NCI-H524 treated with DMSO at 0.1 percent for 48 hours (cell line): ENCODE measurements at places on chromosomes 3 and 15.

DNA sequence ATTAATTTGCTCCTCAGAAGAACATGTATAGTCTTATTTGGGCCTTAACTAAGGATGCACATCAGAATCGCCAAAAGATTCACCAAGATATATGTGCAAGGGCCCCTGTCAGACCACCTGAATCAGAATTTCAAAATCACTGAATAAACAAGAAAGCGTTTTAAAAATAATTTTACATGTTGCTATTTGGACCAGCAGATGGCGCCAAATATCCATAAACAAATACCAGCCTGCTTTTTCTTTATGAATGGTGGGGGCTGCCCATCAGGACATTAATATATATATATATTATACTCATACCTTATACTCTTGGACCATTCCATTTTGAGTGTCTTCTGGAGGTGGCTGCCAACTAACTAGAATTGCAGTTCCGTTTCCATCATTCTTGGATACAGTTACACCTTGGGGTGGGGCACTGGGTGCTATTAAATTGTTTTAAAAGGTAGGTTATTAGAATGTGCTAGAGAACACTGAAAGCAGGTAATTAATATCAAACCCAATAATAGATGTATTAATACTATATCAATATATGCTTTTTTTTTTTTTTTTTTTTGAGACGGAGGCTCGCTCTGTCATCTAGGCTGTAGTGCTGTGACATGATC lies 1108.3 kb downstream of the ROBO1 start:
- DNase-seq = no peak

- DNase-seq = no peak
These were observed 89.2 kb downstream of the MYO5A start for GRCh38 chr15:52439470-52439869.

GRCh38 chr3:160684368-160684740 lies 7.4 kb downstream of the ARL14 start:
- DNase-seq = no peak

- DNase-seq = no peak
These were observed 29.3 kb upstream of the UBE2E1 start for GRCh38 chr3:23776352-23776891.

- no peak for DNase-seq
These were observed 1.4 kb downstream of the ATOSA start for GRCh38 chr15:52677593-52678467.

- DNase-seq = no peak
These were observed 272.2 kb upstream of the CHRNA7 start for GRCh38 chr15:31758126-31758525.

DNA sequence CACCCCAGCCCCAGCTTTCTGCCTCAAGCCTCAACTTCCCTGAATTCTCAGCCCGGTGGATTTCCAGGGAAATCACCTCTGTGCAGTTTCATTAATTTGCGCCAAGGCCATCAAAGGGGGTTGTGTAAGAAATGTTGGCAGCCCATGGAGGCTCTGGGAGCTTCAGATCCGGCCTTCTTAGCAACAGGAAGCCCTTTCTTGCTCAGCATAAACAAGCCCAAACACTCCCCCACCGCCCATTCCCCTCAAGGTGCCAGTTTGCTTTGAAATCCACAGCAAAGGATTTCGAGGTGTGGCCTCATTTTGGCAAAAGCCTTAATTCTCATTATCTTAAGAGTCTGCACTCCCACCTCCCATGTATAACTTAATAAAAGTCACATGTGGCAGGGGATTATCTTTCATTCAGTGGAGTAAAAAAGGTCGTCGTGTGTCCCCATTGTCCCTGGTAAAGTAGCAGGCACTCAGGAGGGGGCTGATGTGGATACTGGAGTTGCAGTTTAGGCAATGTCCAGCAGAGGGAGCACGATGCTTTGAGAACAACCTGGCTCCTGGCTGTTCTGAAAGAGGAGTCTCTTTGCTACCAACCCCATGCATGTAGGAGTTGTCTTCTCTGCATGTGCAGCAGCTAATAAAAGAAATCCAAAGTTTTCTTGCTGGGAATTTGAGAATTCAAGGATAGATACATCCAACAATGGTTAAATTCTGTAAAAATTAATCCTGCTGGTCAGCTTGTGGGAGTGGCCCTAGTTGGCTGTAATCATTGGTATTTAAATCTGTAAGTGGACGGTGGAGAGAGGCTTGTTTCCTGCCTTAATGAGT lies 39.5 kb downstream of the EBLN2 start:
- DNase-seq = peak; percentile 26

DNA sequence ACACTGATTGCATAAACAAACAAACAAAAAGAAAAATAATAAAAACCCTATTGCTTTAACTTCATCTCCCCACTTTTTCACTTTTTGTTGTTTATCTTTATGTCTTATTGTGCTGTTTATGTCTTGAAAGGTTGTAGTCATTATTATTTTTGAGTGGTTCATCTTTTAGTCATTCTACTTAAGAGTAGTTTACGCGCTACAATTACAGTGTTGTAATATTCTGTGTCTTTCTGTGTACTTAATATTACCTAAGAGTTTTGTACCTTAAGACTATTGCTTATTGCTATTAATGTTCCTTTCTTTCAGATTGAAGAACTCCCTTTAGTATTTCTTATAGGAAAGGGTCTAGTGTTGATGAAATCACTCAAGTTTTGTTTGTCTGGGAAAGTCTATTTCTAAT lies 28.1 kb downstream of the TM4SF18 start:
- no peak for DNase-seq
